A549 treated with ZK216348 at 1 μM for 4 hours (cell line): ENCODE measurements at places on chromosomes 3 and 15. TPM values are rescaled to one million over a fixed set of nuclear protein-coding genes. Genes with fewer than 3 reads are reported as not detected.

Gene PLXNB1
- total RNA-seq, result 9.6 to 20.7 TPM (median 15.1 TPM) in 5 replicates

Gene DYNC1LI1
- 38.3 to 50.9 TPM (median 39.6 TPM) in 5 replicates for total RNA-seq

Gene WNT5A
- 0.66 to 1.3 TPM (median 1.1 TPM) in 5 replicates for total RNA-seq

Gene REC114
- total RNA-seq, result not detected in 5 replicates

Gene SLC28A1
- total RNA-seq, result 0.06 TPM in 1 of 5 replicates, not detected in the others

Gene CORO2B
- 2.4 to 3.9 TPM (median 3.1 TPM) in 5 replicates for total RNA-seq

Gene ROPN1
- total RNA-seq, result not detected in 5 replicates

Gene LRRIQ4
- total RNA-seq, result not detected in 5 replicates

Gene ZNF197
- total RNA-seq, result 1.5 to 2.2 TPM (median 1.8 TPM) in 5 replicates

Gene CLDN18
- total RNA-seq, result not detected in 5 replicates

Gene STAC
- total RNA-seq, result 2.3 to 3.0 TPM (median 2.7 TPM) in 5 replicates

Gene RTF1
- total RNA-seq, result 16.4 to 27.7 TPM (median 20.7 TPM) in 5 replicates

Gene SLC6A11
- 0.04 to 0.21 TPM (median 0.09 TPM) in 4 of 5 replicates, not detected in the other for total RNA-seq

Gene FANCD2OS
- total RNA-seq, result not detected in 5 replicates

Gene CNTN6
- not detected in 5 replicates for total RNA-seq

Gene SLC24A5
- total RNA-seq, result not detected in 5 replicates

Gene IL20RB
- 0.77 to 1.3 TPM (median 0.94 TPM) in 5 replicates for total RNA-seq

Gene VGLL4
- total RNA-seq, result 26.0 to 33.7 TPM (median 29.6 TPM) in 5 replicates

Gene GRK7
- total RNA-seq, result not detected in 5 replicates

Gene CFAP44
- 0.93 to 2.8 TPM (median 1.7 TPM) in 5 replicates for total RNA-seq

Gene SCN11A
- 0.02 TPM in 2 of 5 replicates, not detected in the others for total RNA-seq

Gene GOLGA6A
- 0.06 TPM in 1 of 5 replicates, not detected in the others for total RNA-seq

Gene OXNAD1
- total RNA-seq, result 6.5 to 11.0 TPM (median 8.3 TPM) in 5 replicates

Gene LRRC2
- not detected in 5 replicates for total RNA-seq

Gene EHD4
- total RNA-seq, result 9.4 to 12.9 TPM (median 11.9 TPM) in 5 replicates

Gene MUC13
- total RNA-seq, result 7.0 to 9.1 TPM (median 8.2 TPM) in 5 replicates

Gene POPDC2
- total RNA-seq, result 0.13 to 0.73 TPM (median 0.37 TPM) in 4 of 5 replicates, not detected in the other

Gene PSMA4
- 357 to 577 TPM (median 387 TPM) in 5 replicates for total RNA-seq

Gene SERINC4
- 0.11 TPM in 1 of 5 replicates, not detected in the others for total RNA-seq
